Activated T-cell treated with anti-CD3 and anti-CD28 coated beads, Interleukin-2, amount 50 U/mL, for 24 hours (primary cell): ENCODE measurements at places on chromosomes 2 and 18.

DNA sequence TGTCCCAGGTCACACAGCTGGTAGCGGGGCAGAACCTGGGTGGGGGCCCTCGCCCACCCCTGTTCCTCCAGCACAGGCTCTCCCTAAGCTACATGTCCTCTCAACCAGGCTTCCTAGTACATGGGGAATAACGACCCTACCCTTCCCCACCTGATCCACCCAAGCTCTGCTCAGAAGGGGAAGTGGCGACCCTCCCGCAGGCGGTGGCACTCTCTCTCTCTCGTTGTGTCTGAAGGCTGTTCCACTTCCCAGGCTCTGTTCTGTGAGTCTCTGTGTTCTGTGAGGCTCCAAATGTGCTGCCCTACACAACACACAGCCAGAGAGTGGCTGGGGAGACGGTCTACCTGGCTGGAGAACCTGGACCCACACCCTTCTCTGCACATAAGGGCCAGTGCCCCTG is 135.8 kb downstream of the COPS8 start:
- DNase-seq = no peak
- peaks cover 60% of the 10 kb centered on the region for H3K27me3 ChIP-seq
- H3K36me3 ChIP-seq = no peaks in the 10 kb centered on the region
- peaks cover 1% of the 10 kb centered on the region for H3K4me1 ChIP-seq

DNA sequence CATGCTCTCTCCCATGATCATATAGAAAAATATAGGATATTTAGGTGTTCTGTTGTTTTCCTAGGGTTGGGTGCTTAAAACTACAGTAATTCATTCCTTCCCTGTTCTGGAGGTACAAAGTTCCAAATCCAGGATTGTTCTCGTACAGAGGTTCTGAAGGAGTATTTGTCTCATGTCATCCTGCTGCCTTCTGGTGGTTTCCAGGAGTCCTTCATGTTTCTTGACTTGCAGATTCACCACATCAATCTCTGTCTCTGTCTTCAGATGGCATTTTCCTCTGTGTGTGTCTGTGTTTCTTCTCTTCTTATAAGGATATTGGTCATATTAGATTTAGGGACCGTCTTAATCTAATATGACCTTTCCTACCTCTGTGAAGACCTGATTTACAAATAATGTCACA is 397.9 kb downstream of the NYAP2 start:
- no peak overlapping the region for H3K4me3 ChIP-seq
- no peak for DNase-seq
- peaks cover 13% of the 10 kb centered on the region for H3K27me3 ChIP-seq
- H3K4me1 ChIP-seq = no peaks in the 10 kb centered on the region
- no peak overlapping the region for H3K27ac ChIP-seq

DNA sequence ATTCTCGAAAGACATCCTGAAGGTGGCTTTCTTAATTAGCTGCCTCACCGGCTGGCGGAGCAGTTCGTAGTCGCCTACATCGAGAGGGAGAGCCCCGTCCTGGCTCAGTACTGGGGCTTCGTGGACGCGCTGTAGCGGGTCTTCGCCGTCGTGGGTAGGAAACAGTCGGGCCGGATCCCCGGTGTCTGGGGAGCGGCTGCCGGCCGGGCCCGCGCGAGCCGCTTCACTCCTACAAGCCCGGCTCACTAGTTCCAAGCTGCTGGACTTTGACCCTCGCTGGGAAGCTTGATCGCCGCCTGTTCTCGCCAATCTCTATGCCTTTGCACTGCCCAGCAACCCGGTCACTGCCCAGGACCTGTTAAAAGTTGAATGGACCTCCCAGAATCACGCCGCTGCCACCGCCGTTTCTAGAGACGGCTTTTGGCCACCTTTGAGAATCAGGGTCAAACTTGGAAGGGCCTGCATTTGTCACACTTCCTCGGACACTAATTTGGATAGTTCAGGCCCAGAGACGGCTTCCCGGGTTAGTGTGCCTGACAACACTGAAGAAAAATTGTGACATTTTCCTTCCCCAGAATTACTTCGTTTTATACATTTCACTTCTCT is 41.4 kb upstream of the AKAIN1 start:
- peaks cover 58% of the 10 kb centered on the region for H3K4me1 ChIP-seq
- DNase-seq = no peak
- H3K36me3 ChIP-seq = peaks cover 59% of the 10 kb centered on the region
- no peaks in the 10 kb centered on the region for H3K27me3 ChIP-seq

GRCh38 chr18:11561293-11561692 is 48.1 kb upstream of the SLC35G4 start:
- DNase-seq = no peak
- H3K4me3 ChIP-seq = no peak overlapping the region
- H3K27me3 ChIP-seq = no peaks in the 10 kb centered on the region
- no peaks in the 10 kb centered on the region for H3K4me1 ChIP-seq

GRCh38 chr2:206230060-206230762 is 44.3 kb upstream of the ZDBF2 start:
- no peak overlapping the region for H3K27ac ChIP-seq
- no peak for DNase-seq
- H3K4me3 ChIP-seq = no peak overlapping the region

- no peak overlapping the region for H3K27ac ChIP-seq
- no peaks in the 10 kb centered on the region for H3K36me3 ChIP-seq
- H3K4me3 ChIP-seq = no peak overlapping the region
- H3K27me3 ChIP-seq = peaks cover 57% of the 10 kb centered on the region
- no peaks in the 10 kb centered on the region for H3K4me1 ChIP-seq
Measured at GRCh38 chr2:98308068-98308467, 38.2 kb upstream of the CNGA3 start.

- H3K4me1 ChIP-seq = peaks cover 2% of the 10 kb centered on the region
- no peak for DNase-seq
- H3K27ac ChIP-seq = no peak overlapping the region
Measured at GRCh38 chr2:206876216-206876860, 63.0 kb upstream of the CPO start.

- H3K27me3 ChIP-seq = no peaks in the 10 kb centered on the region
- no peak overlapping the region for H3K4me3 ChIP-seq
- H3K4me1 ChIP-seq = peaks cover 10% of the 10 kb centered on the region
- DNase-seq = no peak
- no peak overlapping the region for H3K27ac ChIP-seq
Measured at GRCh38 chr2:24878341-24878740, 41.7 kb downstream of the ADCY3 start.

- H3K36me3 ChIP-seq = no peaks in the 10 kb centered on the region
- H3K27ac ChIP-seq = no peak overlapping the region
- H3K27me3 ChIP-seq = no peaks in the 10 kb centered on the region
Measured at GRCh38 chr2:154855138-154855537, 156.6 kb downstream of the KCNJ3 start.

GRCh38 chr18:59737776-59738300 is 40.6 kb upstream of the CCBE1 start:
- H3K4me3 ChIP-seq = no peak overlapping the region
- H3K27me3 ChIP-seq = peaks cover 4% of the 10 kb centered on the region
- no peak overlapping the region for H3K27ac ChIP-seq
- DNase-seq = no peak
